ENCODE measurements at places on chromosomes 13 and 19. TPM values are rescaled to one million over a fixed set of nuclear protein-coding genes. Genes with fewer than 3 reads are reported as not detected.
A peak's percentile ranks its signal among the peaks of the same experiment; 100 is the strongest.

The ADGRE3 gene
- total RNA-seq: not detected

The CAPS gene
- 5.5 TPM for total RNA-seq

The RASGRP4 gene
- 5.9 TPM for total RNA-seq

The PCDH8 gene
- 0.16 TPM for total RNA-seq

The GARIN5A gene
- not detected for total RNA-seq

The DHDH gene
- not detected for total RNA-seq

The LENG9 gene
- 3.5 TPM for total RNA-seq

The PABPC3 gene
- 0.28 TPM for total RNA-seq

DNA sequence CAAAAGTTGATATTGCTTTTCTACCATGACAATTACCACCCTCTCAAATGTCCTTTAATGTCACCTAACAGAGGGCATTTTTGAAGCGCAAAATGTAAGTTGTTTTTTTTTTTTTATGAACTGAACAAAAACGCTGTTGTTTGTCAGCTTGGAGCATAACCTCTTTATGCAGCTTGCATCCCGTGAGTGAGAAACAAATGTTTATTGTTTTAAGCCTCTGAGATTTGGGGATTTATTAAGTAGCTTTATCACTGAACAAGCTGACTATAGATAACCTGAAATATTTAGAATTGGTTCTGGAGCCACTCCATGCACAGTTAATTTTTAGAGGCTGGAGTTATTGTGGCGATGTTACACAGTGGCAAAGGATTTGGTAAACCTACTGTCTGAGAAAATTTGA lies 80.1 kb upstream of the ATXN8OS start:
- H3K27me3 ChIP-seq: no peaks in the 10 kb centered on the region
- no peak overlapping the region for H3K4me3 ChIP-seq
- H3K4me1 ChIP-seq: no peaks in the 10 kb centered on the region
- no peak overlapping the region for H3K27ac ChIP-seq
- DNase-seq: no peak

GRCh38 chr13:59038824-59039223 lies 1124.9 kb downstream of the DIAPH3 start:
- no peak for DNase-seq
- H3K27me3 ChIP-seq: no peaks in the 10 kb centered on the region
- no peak overlapping the region for H3K4me3 ChIP-seq
- no peaks in the 10 kb centered on the region for H3K36me3 ChIP-seq
- H3K4me1 ChIP-seq: no peaks in the 10 kb centered on the region

- H3K27me3 ChIP-seq: no peaks in the 10 kb centered on the region
- no peak overlapping the region for H3K4me3 ChIP-seq
- peaks cover 6% of the 10 kb centered on the region for H3K36me3 ChIP-seq
- peaks cover 2% of the 10 kb centered on the region for H3K4me1 ChIP-seq
Measured at GRCh38 chr19:3494559-3494958, 5.9 kb downstream of the DOHH start.

GRCh38 chr13:65011378-65011777 lies 2218.8 kb downstream of the PCDH9 start:
- H3K4me3 ChIP-seq: no peak overlapping the region
- H3K27ac ChIP-seq: no peak overlapping the region
- DNase-seq: no peak
- no peaks in the 10 kb centered on the region for H3K4me1 ChIP-seq

GRCh38 chr13:46004491-46004890 lies 48.1 kb downstream of the ZC3H13 start:
- peaks cover 17% of the 10 kb centered on the region for H3K36me3 ChIP-seq
- H3K27me3 ChIP-seq: no peaks in the 10 kb centered on the region
- no peak overlapping the region for H3K4me3 ChIP-seq
- DNase-seq: no peak

- peak overlapping the region; percentile 59 for H3K4me3 ChIP-seq
- H3K27ac ChIP-seq: peak overlapping the region; percentile 60
- H3K36me3 ChIP-seq: no peaks in the 10 kb centered on the region
- peak; percentile 75 for DNase-seq
Measured at GRCh38 chr13:99496184-99497142, 4.8 kb upstream of the TM9SF2 start.

- no peaks in the 10 kb centered on the region for H3K27me3 ChIP-seq
- DNase-seq: no peak
- peaks cover 10% of the 10 kb centered on the region for H3K4me1 ChIP-seq
- H3K4me3 ChIP-seq: no peak overlapping the region
Measured at GRCh38 chr13:75446874-75447273, 35.1 kb downstream of the TBC1D4 start.

- no peak overlapping the region for H3K4me3 ChIP-seq
- no peaks in the 10 kb centered on the region for H3K27me3 ChIP-seq
- no peak for DNase-seq
- no peaks in the 10 kb centered on the region for H3K4me1 ChIP-seq
- no peak overlapping the region for H3K27ac ChIP-seq
Measured at GRCh38 chr13:106795847-106796246, 227.9 kb upstream of the ARGLU1 start.

GRCh38 chr19:8143041-8143440 lies 6.4 kb downstream of the FBN3 start:
- no peak overlapping the region for H3K4me3 ChIP-seq
- no peaks in the 10 kb centered on the region for H3K36me3 ChIP-seq
- peaks cover 4% of the 10 kb centered on the region for H3K27me3 ChIP-seq
- no peaks in the 10 kb centered on the region for H3K4me1 ChIP-seq
- no peak overlapping the region for H3K27ac ChIP-seq
- no peak for DNase-seq

DNA sequence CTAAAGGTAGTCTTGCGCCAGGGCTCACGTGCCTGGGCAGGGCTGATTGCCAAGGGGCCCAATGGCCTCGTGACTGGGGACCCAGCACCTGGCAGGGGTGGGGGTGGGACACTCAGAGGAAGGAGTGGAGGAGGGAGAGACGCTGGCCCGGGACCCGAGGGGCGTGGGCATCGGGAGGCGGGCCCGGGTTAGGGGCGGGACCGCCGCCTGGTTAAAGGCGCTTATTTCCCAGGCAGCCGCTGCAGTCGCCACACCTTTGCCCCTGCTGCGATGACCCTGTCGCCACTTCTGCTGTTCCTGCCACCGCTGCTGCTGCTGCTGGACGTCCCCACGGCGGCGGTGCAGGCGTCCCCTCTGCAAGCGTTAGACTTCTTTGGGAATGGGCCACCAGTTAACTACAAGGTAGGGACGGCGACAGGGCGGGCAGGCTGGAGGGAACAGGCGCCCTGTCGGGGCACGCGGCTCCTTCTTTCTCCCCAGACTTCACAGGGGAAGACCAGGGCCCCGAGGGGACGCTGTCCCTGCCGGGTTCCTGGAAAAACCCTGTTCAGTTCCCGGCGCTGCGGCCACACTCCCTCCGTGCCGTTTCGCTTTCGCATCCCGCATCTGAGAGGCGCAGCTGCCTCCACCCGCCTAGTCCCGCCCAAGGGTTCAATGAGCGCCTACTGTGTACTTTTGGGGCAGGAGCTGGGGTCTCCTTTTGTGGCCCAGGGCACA lies at the start of gene IFI30:
Gene IFI30 (plus strand): TSS at position 242 of the 717 bp plus-strand sequence. CDS start 29 bp downstream, at position 271.
- H3K36me3 ChIP-seq: peaks cover 17% of the 10 kb centered on the region
- peak within 1 kb of the TSS; percentile 79 for H3K27ac ChIP-seq
- peak within 1 kb of the TSS; percentile 94 for H3K4me3 ChIP-seq
- peaks cover 56% of the 10 kb centered on the region for H3K4me1 ChIP-seq
- peak; percentile 79 for DNase-seq
- H3K27me3 ChIP-seq: no peaks in the 10 kb centered on the region

- no peak overlapping the region for H3K4me3 ChIP-seq
- H3K4me1 ChIP-seq: no peaks in the 10 kb centered on the region
- no peak for DNase-seq
Measured at GRCh38 chr13:87669379-87669978, 1.7 kb upstream of the SLITRK5 start.

DNA sequence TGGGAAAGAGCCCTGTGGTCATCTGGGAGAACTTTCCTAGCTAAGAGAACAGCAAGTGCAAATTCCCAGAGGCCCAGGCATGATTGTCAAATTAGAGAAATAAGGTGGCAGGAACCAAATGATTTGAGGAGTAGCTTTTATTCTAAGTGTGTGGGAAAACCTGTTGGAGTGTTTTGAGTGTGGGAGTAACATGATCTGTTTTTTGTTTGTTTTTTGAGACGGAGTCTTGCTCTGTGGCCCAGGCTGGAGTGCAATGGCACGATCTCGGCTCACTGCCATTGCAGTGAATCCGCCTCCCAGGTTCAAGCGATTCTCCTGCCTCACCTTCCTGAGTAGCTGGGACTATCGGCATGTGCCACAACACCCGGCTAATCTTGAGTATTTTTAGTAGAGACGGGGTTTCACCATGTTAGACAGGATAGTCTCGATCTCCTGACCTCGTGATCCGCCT lies 2.4 kb downstream of the SAE1 start:
- no peaks in the 10 kb centered on the region for H3K27me3 ChIP-seq
- no peaks in the 10 kb centered on the region for H3K36me3 ChIP-seq
- DNase-seq: no peak
- H3K4me1 ChIP-seq: peaks cover 3% of the 10 kb centered on the region
- H3K4me3 ChIP-seq: peak overlapping the region; percentile 43
- no peak overlapping the region for H3K27ac ChIP-seq
